ENCODE measurements at places on chromosomes 1 and 21.

DNA sequence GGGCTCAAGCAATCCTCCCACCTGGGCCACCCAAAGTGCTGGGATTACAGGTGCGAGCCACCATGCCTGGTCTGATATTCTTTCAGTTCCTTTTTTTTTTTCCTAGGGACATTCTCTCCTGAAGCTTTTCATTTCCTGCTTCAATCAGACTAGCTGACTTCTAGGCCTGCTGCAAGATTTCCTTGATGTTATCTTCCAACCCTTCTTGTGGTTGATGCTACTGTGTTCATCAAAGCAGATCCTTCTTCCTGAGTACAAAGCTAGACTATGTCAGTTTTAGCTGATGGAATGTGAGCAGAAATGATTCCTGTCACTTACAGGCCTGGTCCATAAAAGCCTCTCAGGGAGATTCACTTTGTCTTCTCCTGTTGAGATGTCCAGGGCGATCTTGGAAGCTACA lies 146.4 kb downstream of the CDC7 start:
- no peak overlapping the region for H3K27ac ChIP-seq
- no peaks in the 10 kb centered on the region for H3K36me3 ChIP-seq
- no peaks in the 10 kb centered on the region for H3K27me3 ChIP-seq
- H3K4me1 ChIP-seq, result peaks cover 12% of the 10 kb centered on the region
- no peak for DNase-seq

GRCh38 chr1:152034654-152035538 lies 1.9 kb downstream of the S100A11 start:
- no peaks in the 10 kb centered on the region for H3K27me3 ChIP-seq
- peak overlapping the region; percentile 72 for H3K4me3 ChIP-seq
- DNase-seq, result no peak

GRCh38 chr1:57468641-57469523 lies 45.0 kb upstream of the DAB1 start:
- no peaks in the 10 kb centered on the region for H3K4me1 ChIP-seq
- H3K27ac ChIP-seq, result no peak overlapping the region
- H3K36me3 ChIP-seq, result no peaks in the 10 kb centered on the region
- no peak overlapping the region for H3K4me3 ChIP-seq
- H3K27me3 ChIP-seq, result no peaks in the 10 kb centered on the region

GRCh38 chr1:205813755-205814058 lies 709 bp upstream of the SLC41A1 start:
- no peak for DNase-seq
- H3K4me1 ChIP-seq, result peaks cover 45% of the 10 kb centered on the region
- peak overlapping the region; percentile 81 for H3K27ac ChIP-seq
- H3K4me3 ChIP-seq, result peak overlapping the region; percentile 88
- H3K27me3 ChIP-seq, result no peaks in the 10 kb centered on the region
- H3K36me3 ChIP-seq, result no peaks in the 10 kb centered on the region

DNA sequence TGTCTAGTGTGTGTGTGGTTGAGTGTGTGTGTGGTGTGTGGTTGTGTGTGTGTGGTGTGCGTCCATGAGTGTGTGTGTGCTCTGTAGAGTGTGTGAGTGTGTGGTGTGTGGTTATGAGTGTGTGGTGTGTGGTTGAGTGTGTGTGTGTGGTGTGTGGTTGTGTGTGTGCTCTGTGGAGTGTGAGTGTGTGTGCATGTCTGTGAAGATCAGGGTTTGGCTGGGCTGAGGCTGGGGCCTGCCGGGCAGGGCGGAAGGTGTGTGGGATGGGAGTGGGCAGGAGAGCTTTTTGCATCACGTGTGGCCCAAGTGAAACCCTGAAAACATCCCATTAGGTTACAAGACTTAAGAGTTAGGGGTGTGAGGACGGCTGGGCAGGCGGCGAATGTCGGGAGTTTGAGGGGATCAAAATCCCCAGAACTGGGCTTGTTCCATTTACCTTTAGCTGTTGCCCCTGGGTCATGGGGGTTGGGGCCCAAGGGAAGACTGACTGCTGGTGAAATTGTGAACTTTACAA lies 2.9 kb upstream of the FCMR start:
- H3K27ac ChIP-seq, result peak overlapping the region; percentile 71
- DNase-seq, result peak; percentile 60
- no peaks in the 10 kb centered on the region for H3K27me3 ChIP-seq
